ENCODE measurements at places on chromosomes 5 and 9. TPM values are rescaled to one million over a fixed set of nuclear protein-coding genes. Genes with fewer than 3 reads are reported as not detected.
A peak's percentile ranks its signal among the peaks of the same experiment; 100 is the strongest.

GRCh38 chr5:150119421-150120061 is 33.2 kb upstream of the CSF1R start:
- no peak for DNase-seq

DNA sequence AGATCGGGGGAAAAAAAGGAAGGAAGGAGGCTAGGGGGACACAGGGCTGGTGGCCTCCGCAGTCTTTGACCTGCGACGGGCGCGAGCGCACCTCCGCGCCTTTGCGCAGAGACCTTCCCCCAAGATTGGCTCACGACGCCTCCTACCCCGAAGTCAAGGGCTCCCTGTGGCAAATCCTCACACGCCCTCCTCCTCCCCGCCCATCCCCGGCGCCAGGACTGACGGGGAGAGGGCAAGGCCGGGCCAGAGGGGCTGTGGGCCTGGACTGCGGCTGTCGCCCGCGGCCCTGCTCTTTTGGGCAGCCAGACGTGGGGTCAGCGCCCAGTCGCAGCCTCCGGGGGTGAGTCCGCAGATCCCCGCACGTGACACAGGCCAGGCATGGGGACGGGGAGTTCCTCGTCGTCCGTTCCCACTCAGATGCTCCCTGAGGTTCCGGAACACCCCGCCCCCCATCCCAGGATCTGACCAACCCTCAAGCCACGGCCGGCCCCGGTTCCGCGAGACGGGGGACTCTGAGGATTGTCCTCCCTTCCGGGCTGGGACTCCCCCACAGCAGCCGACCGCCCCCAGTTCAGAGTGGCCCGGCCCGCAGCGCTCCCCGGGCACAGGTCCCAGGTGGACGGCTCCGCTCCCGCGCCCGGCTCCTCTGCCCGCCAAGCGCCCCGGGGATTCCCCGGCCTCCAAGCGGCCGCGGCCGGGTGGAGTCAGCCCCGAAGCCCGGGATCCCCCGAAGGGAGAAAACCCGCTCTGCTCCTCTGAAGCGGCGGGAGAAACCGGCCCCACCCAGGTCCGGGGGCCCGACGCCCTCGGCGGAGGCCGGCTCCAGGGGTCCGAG is 543 bp upstream of the ANKRD33B start:
- no peak for DNase-seq

GRCh38 chr9:127088724-127089615 is 33.5 kb downstream of the ANGPTL2 start:
- DNase-seq, result no peak

IL3 gene
- total RNA-seq, result not detected

DNA sequence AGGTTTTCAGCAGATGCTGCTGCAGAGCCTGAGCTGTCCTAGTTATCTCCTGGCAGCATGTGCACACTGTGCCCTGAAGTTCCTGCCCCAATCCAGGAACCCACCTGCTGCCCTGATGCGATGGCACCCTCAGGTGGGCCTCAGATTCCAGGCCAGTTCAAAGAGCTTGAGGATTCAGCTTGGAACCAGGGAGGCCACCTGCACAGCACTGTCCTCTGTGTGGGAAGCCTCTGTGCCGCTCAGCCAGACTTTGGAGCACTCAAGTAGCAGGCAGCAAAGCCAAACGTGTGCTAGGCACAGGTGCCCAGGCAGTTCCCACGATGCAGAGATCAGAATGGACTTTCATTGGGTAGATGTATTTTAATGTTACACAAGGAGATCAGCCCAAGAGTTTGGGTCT is 132.8 kb upstream of the RAPGEF1 start:
- DNase-seq, result no peak

GRCh38 chr5:55205001-55205400 is 22.1 kb downstream of the MCIDAS start:
- DNase-seq, result no peak

DNA sequence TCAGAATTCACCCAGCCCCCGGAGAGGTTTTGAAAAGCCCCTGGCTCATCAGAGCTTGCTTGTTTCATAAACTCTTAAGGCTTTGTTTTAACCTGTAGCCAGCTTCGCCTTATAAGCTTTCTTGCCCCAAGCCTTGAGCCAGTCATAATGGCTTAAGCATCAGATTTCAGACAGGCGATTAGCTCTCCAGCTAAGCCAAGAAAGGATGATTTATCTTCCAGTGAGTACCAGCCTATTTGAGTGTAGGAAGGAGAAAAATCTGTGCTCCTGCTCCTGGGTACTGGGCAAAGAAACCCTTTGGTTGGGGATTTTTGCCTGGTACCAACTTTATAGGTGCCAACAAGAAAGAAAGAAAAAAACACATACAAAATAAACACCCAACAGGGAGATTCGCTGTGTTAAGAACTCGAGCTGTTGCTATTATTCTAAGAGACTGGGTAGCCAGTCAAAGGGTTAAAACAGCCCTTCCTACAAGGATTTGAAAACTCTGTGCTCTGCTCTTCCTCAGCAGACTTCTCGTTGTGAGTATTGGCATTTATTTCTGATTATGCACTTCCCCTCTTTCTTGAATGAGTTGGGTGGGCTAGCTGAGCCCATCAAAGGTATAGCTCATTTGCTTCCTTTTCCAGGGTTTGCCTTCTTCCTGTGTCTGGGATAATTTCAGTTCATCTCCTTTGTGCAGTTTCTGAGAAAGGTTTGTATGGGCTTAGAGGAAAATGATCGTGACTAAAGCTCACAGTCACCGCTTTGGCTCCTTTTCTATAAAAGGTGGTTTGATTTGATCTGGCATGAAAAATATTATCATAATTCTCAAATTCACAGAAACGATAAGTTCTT is 157.2 kb upstream of the DMRT1 start:
- no peak for DNase-seq

DNA sequence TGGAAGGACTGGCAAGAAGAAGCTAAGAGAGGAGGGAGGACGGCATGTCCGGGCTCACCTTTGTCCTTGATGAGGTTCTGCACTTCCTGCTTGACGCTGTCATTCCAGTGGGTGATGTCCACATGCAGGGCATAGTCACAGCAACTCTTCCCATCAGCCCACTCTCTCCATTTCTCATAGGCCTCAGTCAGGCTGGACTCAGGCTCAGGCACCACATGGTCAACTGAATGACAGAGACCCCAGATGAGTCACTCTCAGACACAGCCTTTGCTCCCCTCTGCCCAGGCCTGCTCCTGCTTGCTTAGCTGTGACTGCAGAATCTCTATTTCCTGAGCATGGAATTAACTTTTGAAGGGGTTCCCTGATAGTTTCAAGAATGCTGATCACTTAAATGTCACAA is 94.2 kb downstream of the DPYSL3 start:
- no peak for DNase-seq

GRCh38 chr9:134224567-134225093 is 60.3 kb upstream of the RNU6ATAC start:
- no peak for DNase-seq

- DNase-seq, result peak; percentile 51
These were observed 33.9 kb downstream of the TRIP13 start for GRCh38 chr5:926417-927171.

- no peak for DNase-seq
These were observed 18.4 kb downstream of the POU5F2 start for GRCh38 chr5:93723005-93723404.

CRB2 gene
- total RNA-seq, result 0.68 TPM

NR5A1 gene
- total RNA-seq, result 43.5 TPM

- DNase-seq, result no peak
These were observed 5.5 kb upstream of the PSAT1 start for GRCh38 chr9:78291240-78291925.

GRCh38 chr9:135241381-135242048 is 154.0 kb downstream of the OLFM1 start:
- no peak for DNase-seq

CENPP gene
- total RNA-seq, result 12.1 TPM

- DNase-seq, result no peak
These were observed 45.1 kb upstream of the TRIO start for GRCh38 chr5:14097998-14098471.

GRCh38 chr5:164435576-164435975 is 930.2 kb downstream of the MAT2B start:
- no peak for DNase-seq

MARVELD2 gene
- total RNA-seq, result 6.9 TPM

DNA sequence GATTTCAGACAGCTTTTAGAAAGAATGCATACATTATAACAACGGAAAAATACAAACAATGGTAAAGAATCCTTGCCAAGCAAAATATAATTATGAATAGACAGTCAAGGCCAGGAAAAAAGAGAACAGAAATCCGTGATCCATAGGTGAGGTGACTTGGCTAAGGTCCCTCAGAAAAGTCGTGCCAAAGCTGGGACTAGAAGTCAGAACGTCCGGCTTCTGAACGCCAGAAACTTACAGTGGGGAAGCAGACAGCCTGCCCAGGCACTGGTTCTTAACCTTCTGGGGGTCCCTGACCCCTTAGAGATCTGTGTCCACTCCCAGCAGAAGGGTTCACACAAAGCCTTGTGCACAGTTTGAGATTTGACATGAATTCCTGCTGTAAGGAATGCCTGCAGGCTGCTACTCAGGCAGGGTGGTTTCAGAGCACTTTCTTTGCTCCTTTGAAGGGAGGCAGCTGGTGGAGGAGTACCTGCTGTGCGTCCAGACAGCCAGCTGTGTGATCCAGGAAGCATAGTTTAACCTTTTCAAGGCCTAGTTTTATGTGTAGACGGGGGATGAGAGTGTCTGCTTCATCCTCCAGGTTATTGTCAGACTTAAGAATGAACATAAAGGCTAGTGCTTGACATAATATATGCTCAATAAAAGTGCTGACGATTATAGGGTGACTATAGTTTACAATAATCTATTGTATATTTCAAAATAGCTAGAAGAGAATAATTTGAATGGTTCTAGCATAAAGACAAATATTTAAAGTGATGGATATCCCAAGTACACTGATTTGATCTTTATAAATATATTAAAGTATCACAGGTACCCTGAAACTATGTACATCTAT is 852 bp downstream of the ARHGEF37 start:
- peak; percentile 43 for DNase-seq
